ENCODE measurements at places on chromosomes 5 and 9. TPM values are rescaled to one million over a fixed set of nuclear protein-coding genes. Genes with fewer than 3 reads are reported as not detected.
A peak's percentile ranks its signal among the peaks of the same experiment; 100 is the strongest.

Gene ENTREP1
- polyA plus RNA-seq = 3.4 TPM

Gene SV2C
- not detected for polyA plus RNA-seq

DNA sequence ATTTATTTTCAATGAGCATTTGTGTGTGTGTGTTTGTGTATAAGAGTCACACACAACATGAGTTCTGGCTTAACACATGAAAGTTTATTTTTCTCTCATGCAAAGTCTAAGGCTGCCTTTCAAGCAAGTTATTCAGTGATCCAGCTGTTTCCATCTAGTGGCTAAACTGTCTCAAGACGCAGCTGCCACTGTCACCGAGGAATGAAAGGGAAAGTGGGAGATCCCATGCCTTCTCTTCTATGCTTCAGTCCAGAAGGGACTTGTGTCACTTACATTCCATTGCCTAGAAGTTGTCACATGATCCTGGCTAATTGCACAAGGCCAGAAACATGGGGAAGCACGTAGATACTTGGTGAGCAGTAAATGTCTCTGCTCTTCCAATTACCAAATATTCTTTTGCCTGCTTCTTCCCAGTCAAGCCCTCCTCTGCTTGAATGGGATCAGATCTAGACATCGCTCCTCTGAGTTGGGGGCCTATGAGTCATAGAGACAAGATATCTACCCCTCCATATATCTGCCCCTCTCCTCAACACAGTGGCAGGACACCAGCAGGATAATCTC lies 30.4 kb upstream of the SLIT3 start:
- no peak for DNase-seq

GRCh38 chr5:14735944-14736343 lies 71.4 kb downstream of the OTULIN start:
- peak; percentile 70 for DNase-seq

Gene MRPL22
- 27.9 TPM for polyA plus RNA-seq

DNA sequence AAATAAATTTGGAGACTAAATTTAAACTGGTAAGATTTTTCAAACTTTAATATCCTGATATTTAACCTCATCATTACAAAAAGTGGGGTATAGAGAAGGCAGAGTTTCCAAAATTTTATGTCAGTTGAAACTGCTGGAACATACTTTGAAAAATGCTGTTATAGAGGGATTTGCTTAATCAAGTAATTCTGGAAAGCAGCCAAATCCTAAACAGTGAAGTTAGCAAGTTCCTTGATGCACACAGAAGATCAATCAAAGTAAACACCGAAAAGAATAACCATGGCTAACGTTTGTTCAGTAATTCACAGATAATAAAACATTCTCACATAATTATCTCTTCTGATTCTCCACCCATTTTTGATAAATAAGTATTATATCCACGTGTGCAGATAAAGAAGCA lies 8.1 kb upstream of the PRR16 start:
- no peak for DNase-seq
